ENCODE measurements at places on chromosomes 6 and 20.

GRCh38 chr6:159513074-159513720 is 179.8 kb downstream of the SOD2 start:
- no peak for DNase-seq

GRCh38 chr6:157831424-157832249 is 8.6 kb downstream of the SNX9 start:
- DNase-seq, result no peak

DNA sequence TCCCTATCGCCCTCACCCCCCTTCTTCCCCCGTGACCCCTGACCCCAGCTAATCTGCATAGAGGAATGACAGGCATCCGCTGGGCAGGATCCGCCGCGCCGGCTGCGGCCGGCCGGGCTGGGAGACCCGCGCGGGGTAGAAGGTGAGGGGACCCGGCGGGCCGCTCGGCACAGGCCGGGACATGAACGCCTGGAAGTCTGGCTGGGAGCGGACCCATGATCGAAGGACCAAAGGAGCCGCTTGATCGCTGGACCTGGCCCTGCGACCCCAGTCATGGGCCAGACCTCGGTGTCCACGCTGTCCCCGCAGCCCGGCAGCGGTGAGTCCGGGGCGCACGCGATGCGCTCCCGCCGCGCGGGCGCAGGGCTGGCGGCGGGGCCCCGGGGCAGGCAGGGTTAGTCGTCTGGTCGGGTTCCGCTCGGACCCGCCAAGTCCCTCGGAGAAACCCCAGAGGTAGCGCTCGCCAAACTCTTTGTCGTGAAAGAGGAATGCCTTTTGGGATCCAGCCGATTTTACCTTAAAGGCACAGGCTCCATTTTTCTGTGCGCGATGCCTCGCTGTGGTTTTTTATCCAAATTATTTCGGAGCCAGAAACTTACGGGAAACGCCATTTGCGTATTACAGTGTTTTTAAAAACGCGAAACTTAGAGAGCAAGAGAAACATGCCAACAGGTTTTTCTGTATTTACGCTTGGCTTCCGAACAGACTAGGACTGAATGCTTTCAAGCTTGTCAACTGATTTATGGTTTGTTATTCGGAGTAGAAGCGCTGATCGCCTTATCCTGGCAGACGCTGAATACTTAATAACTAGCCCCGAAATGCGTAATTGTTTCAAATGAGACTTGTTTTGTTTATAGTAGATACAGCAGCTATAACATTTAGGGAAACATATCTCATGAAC is at the start of gene PHACTR2:
Gene PHACTR2 (plus strand): TSS at position 75 of the 901 bp plus-strand sequence. CDS start 199 bp downstream, at position 274.
- no peak for DNase-seq

GRCh38 chr20:58458342-58459057 is 56.7 kb downstream of the APCDD1L start:
- DNase-seq, result no peak

DNA sequence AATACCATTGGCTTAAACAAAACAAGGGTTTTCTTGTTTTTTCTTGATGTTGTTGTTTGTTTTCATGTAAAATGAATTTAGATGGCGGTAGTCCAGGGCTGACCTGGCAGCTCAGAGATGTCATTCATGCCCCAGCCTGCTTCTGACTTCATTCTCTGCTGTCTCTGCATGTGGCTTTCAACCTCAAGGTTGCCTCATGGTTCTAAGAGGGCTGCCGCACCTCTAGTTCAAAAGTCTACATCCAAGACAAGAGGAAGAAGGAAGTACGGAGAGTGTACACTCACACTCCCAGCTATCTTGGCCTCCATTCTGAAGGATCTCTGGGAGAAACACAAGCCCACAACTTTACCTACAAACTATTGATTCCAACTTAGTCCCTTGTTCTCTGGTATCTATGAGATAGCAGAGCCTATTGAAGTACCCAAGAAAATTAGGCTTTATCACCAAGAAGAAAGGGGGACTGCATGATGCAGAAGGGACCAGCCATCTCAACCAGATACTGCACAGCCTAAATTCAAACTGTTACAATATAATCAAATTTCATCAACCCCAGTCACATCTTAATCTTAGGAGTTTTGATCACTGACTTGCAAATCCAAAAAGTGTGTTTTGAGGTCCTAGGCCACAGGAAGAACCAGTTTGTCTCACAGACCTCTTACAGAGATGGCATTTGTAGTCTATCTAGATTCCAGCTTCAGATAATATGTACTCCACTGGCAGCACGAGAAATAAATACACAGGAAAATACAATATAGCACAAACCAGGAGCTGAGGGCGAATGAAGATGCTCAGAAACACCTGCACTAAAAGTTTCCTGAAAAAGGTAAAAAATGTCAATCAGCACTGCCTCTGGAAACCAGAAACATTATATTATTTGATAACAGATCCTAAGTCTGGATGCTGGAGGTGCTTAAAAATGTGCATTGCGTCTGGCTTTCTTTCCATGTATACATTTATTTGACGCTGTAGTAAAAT is 866 bp upstream of the BTN3A3 start:
- DNase-seq, result no peak

DNA sequence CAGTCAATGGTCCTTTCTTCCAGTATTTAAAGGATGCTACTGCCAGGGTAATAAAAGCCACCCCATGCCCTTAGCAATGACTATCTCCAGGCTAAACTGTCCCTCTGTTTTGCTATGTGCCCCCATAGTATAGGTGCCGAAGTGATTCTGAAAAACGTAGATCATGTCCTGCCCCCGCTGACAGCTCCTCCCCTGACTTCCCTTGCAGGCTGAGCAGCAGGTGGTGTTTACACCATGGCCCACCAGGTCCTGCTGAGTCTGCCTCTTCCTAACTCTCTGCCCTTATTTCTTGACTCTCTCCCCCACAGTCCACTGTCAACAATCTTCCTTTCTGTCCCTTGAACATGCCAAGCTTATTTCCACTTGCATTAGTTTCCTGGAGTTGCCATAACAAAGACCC is 352.5 kb upstream of the TSHZ2 start:
- DNase-seq, result no peak

DNA sequence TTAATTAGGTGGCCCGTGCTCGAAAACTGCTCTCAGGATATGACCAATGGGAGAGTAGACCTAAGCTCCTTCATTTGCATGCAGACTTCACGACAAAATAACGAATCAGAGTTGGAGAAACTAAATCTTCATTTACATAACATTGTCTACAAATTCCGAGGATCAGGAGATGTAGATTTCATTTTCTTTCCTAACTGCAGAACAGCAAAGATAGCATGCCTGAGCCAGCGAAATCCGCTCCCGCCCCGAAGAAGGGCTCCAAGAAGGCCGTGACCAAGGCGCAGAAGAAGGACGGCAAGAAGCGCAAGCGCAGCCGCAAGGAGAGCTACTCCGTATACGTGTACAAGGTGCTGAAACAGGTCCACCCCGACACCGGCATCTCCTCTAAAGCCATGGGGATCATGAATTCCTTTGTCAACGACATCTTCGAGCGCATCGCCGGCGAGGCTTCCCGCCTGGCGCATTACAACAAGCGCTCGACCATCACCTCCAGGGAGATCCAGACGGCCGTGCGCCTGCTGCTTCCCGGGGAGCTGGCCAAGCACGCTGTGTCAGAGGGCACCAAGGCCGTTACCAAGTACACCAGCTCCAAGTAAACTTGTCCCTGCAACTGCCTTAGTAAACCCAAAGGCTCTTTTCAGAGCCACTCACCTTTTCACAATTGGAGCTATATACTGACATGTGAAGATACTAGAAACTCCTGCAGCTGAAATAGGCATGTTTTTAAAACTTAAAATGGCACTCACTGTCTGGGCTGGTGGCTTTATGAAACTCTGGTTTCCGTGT is 96.5 kb downstream of the HFE start:
- DNase-seq, result no peak
